GM12878 (cell line): ENCODE measurements at places on chromosomes 1 and 21. TPM values are rescaled to one million over a fixed set of nuclear protein-coding genes. Genes with fewer than 3 reads are reported as not detected.

FCER1A gene
- 0.31 TPM in 1 of 2 replicates, not detected in the other for polyA plus RNA-seq

- H3K36me3 ChIP-seq = no peaks in the 10 kb centered on the region
- no peaks in the 10 kb centered on the region for H3K27me3 ChIP-seq
- no peak for DNase-seq
- no peak overlapping the region for H3K4me3 ChIP-seq
- H3K27ac ChIP-seq = peak overlapping the region; percentile 46; the same call in 1 of the 2 replicates
- H3K4me1 ChIP-seq = peaks cover 31% of the 10 kb centered on the region
Measured at GRCh38 chr1:167601442-167602383, 28.3 kb upstream of the RCSD1 start.

- no peaks in the 10 kb centered on the region for H3K27me3 ChIP-seq
- H3K4me3 ChIP-seq = no peak overlapping the region
- H3K36me3 ChIP-seq = no peaks in the 10 kb centered on the region
- DNase-seq = no peak
Measured at GRCh38 chr1:230072296-230072695, 5.3 kb downstream of the GALNT2 start.

DNA sequence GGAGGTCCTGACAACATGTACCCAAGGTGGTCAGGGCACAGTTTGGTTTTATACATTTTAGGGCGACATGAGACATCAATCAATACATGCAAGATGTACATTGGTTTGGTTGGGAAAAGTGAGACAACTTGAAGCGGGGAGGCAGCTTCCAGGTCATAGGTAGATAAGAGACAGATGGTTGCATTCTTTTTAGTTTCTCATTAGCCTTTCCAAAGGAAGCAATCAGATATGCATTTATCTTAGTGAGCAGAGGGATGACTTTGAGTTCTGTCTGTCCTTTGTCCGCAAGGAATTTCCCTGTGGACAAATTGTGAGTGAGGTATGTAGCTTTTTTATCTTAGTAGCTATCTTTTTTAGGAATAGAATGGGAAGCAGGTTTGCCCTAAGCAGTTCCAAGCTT is 10.5 kb upstream of the RBM15 start:
- H3K4me3 ChIP-seq = no peak overlapping the region
- H3K27ac ChIP-seq = no peak overlapping the region
- H3K27me3 ChIP-seq = no peaks in the 10 kb centered on the region
- no peaks in the 10 kb centered on the region for H3K4me1 ChIP-seq
- DNase-seq = no peak
- H3K36me3 ChIP-seq = no peaks in the 10 kb centered on the region

- H3K36me3 ChIP-seq = no peaks in the 10 kb centered on the region
- H3K4me1 ChIP-seq = no peaks in the 10 kb centered on the region
- DNase-seq = no peak
- H3K4me3 ChIP-seq = no peak overlapping the region
Measured at GRCh38 chr1:75074831-75075395, 59.3 kb upstream of the LHX8 start.

DNA sequence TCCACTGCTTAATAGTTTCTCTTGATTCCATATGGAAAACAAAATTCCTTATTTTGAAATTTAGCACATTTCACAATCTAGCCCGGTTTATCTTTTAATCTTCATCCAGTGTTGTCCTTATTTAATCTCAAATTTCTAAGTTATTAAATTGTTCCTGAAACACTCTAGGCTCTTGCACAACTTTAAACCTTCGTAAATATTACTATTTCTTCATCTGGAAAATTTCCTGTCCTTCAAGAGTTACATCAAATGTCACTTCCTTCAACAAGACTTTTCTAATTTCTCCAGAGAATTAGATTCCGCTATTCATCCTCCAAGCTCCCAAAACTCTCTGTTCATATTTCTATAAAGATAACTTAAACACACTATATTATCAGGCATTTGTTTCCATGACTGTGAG is 6.5 kb downstream of the FMO5 start:
- no peaks in the 10 kb centered on the region for H3K36me3 ChIP-seq
- no peak for DNase-seq
- H3K27me3 ChIP-seq = peaks cover 2% of the 10 kb centered on the region; the same call in 1 of the 2 replicates
- no peak overlapping the region for H3K4me3 ChIP-seq
- no peaks in the 10 kb centered on the region for H3K4me1 ChIP-seq
- no peak overlapping the region for H3K27ac ChIP-seq

GRCh38 chr1:94698759-94699502 is 121.2 kb upstream of the SLC44A3 start:
- H3K4me3 ChIP-seq = no peak overlapping the region
- H3K27me3 ChIP-seq = no peaks in the 10 kb centered on the region
- no peak overlapping the region for H3K27ac ChIP-seq

GRCh38 chr1:234737967-234738314 is 128.0 kb upstream of the IRF2BP2 start:
- H3K36me3 ChIP-seq = no peaks in the 10 kb centered on the region
- H3K27me3 ChIP-seq = no peaks in the 10 kb centered on the region
- H3K4me3 ChIP-seq = no peak overlapping the region
- no peak for DNase-seq
- no peak overlapping the region for H3K27ac ChIP-seq
- no peaks in the 10 kb centered on the region for H3K4me1 ChIP-seq

DNA sequence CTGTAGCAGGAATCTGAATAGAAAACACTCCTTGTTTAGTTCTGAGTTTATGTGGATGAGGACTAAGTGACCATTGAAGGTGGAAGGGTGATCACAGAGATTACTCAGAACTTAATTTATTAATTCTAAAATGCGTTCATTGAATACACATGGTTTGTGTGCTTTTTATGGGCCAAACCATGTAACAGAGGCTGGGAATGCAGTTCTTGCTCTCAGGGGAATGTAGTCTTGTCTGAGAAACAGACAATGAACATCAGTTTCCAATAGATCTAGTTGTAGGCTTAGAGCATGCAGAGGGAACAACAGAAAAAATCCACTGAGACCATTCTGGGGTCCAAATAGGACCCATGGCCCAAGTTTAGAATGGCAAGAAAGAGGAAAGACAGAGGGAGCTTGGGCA is 46.1 kb downstream of the ITSN1 start:
- peaks cover 3% of the 10 kb centered on the region for H3K4me1 ChIP-seq
- H3K4me3 ChIP-seq = no peak overlapping the region
- H3K27ac ChIP-seq = no peak overlapping the region
- no peak for DNase-seq
- H3K27me3 ChIP-seq = no peaks in the 10 kb centered on the region; the same call in 1 of the 2 replicates

DCDC2B gene
- 0.14 and 0.21 TPM in 2 replicates for polyA plus RNA-seq

TACSTD2 gene
- polyA plus RNA-seq = 8.1 and 9.4 TPM in 2 replicates

PTPN22 gene
- polyA plus RNA-seq = 42.7 and 47.0 TPM in 2 replicates

DNA sequence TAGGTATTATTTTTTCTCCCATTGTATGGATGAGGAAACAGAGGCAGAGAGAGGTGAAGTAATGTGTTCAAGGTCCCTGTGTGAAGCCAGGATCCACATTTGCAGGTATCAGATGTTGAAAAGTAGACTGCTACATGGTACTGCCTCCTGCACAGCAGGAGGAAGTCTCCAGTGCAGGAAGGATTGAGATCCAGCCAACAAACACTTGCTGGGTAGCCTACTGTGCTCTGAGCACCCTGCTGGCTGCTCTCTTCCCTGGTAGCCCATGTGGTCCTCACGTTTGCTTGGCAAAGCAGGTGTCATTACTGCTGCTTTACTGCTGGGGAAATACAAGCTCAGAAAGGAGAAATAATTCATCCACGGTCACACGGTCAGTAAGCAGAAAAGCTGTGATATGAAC is 21.3 kb upstream of the GRIK3 start:
- H3K4me1 ChIP-seq = no peaks in the 10 kb centered on the region
- no peak overlapping the region for H3K27ac ChIP-seq
- no peak for DNase-seq

GRCh38 chr1:87864676-87865075 is 536.0 kb downstream of the LMO4 start:
- no peaks in the 10 kb centered on the region for H3K27me3 ChIP-seq
- no peak for DNase-seq
- H3K4me1 ChIP-seq = no peaks in the 10 kb centered on the region
- no peaks in the 10 kb centered on the region for H3K36me3 ChIP-seq

GRCh38 chr21:29175408-29176134 is 45.1 kb downstream of the MAP3K7CL start:
- no peaks in the 10 kb centered on the region for H3K27me3 ChIP-seq
- no peaks in the 10 kb centered on the region for H3K36me3 ChIP-seq
- H3K4me3 ChIP-seq = no peak overlapping the region
- DNase-seq = no peak

CD55 gene
- polyA plus RNA-seq = 12.3 and 14.4 TPM in 2 replicates

DNA sequence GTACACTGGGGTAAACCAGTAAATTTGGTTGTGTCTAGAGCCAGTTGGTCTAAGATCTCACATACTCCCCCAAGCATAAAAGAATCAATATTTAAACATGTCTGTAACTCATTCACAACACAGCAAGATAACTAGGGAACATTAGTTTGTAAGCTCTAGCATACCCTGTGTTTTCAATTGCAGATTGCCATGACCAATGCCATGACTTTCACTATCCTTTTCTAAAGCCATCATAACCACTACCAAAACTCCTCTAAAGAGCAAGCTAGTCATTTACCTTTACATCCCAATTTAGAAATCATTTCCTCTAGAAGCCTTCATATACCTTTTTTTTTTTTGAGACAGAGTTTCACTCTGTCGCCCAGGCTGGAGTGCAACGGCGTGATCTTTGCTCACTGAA is 56.5 kb upstream of the PLA2G4A start:
- no peaks in the 10 kb centered on the region; the same call in 1 of the 2 replicates for H3K27me3 ChIP-seq
- DNase-seq = peak; percentile 36
- H3K27ac ChIP-seq = no peak overlapping the region
